Large intestine (tissue), 12 donors: ENCODE measurements at places on chromosomes 1 and 21.

- no peak for DNase-seq
Measured at GRCh38 chr1:4307468-4307845, 347.0 kb upstream of the AJAP1 start.

DNA sequence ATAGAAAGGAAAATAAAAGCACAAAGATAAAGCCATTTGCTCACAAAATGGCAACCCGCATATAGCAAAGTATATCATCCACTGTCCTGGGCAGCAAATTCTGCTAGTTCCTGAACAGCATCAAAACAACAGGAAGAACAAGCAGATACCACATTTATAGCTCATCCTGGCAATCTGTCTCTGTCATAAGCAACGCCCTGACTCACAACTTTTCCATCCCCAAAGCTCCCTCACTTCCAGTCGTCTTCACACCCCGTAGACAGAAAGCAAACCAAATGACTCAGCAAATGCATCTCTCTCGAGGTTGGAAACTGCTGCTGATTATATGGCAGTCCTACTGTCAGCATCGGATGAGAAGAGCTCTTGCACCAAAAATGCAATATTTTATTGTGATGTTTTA is 65.8 kb downstream of the AK5 start:
- DNase-seq: no peak

GRCh38 chr1:58608297-58608696 is 31.2 kb upstream of the TACSTD2 start:
- no peak for DNase-seq

GRCh38 chr1:219293410-219293809 is 119.7 kb downstream of the LYPLAL1 start:
- no peak for DNase-seq

GRCh38 chr1:209527372-209527771 is 56.1 kb upstream of the CAMK1G start:
- DNase-seq: no peak

- DNase-seq: no peak
Measured at GRCh38 chr1:27101054-27101491, 53.9 kb downstream of the SLC9A1 start.

- DNase-seq: no peak
Measured at GRCh38 chr1:230517326-230517725, 91.2 kb upstream of the PGBD5 start.

DNA sequence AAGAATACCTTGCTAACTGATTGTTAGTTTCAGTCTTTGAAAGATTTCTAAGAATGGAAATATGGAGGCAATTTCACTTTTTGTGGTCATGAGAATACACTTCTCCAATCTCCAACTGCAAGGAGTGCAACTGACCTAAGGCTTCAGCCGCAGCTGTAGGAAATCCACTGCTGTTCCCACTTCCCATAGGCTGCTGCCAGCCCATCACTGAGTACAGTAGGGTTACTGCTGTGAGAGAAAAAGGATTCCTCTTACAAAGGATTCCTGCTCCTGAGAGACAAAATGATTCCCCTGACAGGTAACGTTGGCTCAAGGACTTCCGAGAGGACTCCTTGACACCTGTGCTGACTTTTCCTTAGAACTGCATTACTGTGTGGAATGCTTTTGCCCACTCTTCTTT is 87.4 kb downstream of the ADGRL4 start:
- no peak for DNase-seq

GRCh38 chr1:81808760-81809159 is 8.0 kb downstream of the ADGRL2 start:
- DNase-seq: peak; percentile 37
